ENCODE measurements at places on chromosomes 3 and 15.

DNA sequence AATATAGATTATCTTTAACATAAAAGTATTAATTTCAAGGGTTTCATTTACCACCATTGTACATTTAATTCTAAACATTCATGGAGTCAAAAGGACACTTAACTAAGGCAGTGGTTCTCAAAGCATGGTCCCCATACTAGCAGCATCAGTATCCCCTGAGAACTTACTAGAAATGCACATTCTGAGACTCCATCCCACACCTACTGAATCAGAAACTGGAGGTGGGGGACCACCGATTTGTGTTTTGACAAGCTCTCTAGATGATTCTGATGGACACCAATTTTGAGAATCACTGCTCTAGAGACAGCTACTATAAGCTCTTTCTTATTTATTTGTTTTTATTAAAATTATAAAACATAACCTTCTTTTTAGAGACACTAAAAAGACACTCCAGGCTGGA, 34.0 kb downstream of the SENP5 start:
- DNase-seq, result no peak

DNA sequence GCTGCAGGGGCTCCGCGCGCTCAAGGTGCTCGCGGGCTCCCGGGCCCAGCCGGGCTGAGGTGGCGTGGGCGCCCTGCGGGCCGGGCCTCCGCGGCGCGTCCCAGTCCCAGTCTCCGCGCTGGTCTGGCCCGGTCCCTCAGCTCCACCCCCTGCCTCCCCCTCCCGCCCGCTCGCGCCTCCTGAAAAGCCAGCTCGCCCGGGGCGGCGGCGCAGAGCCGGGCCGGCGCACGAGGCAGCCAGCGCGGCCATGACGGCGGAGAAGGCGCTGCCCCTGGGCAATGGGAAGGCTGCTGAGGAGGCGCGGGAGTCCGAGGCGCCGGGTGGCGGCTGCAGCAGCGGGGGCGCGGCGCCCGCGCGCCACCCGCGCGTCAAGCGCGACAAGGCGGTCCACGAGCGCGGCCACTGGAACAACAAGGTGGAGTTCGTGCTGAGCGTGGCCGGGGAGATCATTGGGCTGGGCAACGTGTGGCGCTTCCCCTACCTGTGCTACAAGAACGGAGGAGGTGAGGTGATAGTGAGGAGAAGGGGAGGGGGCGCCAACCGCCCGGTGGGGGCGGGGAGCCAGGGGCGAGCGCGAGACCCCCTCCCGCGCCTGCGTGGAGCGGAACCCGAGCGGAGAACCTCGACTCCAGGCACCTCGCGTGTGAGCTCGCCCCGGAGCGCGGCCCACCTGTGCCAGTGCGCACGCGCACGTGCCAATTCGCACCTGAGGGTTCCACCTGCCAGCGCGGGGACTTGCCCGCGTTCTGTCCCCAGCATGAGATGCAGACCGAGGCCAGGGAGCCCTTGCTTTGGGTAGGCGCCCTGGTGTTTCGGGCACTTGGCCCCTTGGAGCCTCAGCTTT, at the start of gene SLC6A11:
Gene SLC6A11 (plus strand): TSS at position 210 of the 844 bp plus-strand sequence. CDS start 38 bp downstream, at position 248.
- DNase-seq, result no peak

DNA sequence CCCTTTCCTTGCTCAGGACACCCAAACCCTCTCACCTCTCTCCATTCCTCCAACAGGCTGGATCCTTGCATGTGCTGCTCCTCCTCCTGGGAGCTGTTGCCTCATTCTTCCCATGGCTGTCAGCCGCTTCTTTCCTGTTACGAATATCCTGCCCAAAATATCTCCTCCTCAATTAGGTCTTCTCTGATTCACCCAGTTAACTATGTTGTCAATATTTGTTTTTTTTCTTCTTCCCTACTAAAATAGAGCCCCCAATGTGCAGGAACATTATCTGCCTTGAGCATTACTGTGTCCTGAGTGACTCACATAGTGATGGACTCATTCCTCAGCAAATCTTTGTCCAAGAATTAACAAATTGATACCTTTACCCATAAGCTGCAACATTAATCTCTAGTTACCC, 357.2 kb downstream of the CLSTN2 start:
- no peak for DNase-seq

GRCh38 chr3:61221759-61222362, 29.4 kb downstream of the FHIT start:
- no peak for DNase-seq

GRCh38 chr15:72916897-72917296, 133.3 kb upstream of the ADPGK start:
- no peak for DNase-seq

DNA sequence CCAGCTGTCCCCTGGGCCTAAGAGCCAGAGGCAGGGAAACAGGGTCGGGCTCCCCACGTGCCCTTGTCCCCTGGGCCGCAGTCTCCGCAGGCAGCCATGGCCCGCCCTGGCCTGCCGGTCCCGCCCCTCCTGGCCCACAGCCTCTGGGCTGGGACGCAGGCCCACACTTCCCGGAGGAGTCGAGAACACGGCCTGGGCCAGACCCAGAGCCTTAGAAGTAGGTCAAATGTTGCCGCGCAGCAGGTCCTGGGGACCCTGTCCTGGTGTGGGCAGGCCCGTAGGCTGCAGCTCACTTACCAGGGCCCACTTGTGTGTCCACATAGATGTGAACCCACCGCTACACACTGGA, 4.3 kb upstream of the MYL3 start:
- DNase-seq, result no peak

- no peak for DNase-seq
These were observed 11.6 kb downstream of the GORASP1 start for GRCh38 chr3:39095778-39096177.

- no peak for DNase-seq
These were observed 158.0 kb downstream of the FBLN2 start for GRCh38 chr3:13706886-13707285.

- DNase-seq, result no peak
These were observed 650.6 kb downstream of the ZPLD1 start for GRCh38 chr3:103085465-103085864.

DNA sequence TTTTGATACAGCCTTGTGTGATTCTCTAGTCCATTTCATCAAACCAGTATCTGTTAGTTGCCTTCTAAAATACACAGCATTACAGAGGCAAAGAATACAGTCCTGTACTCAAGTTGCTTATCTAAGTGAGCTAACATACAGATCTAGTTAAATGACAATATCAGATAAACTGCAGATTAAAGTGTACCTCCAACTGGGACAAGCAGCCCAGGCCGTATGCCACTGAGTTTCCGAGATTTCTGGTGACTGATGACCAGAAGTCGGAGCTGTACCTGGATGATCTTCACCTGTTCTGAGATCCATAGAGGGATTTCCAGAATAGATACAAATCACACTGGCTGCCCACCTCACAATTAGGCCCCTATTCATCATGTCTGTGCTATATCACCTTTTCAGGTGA, 6.3 kb upstream of the TRIM59 start:
- no peak for DNase-seq

GRCh38 chr3:58271901-58272501, 34.0 kb upstream of the RPP14 start:
- no peak for DNase-seq

DNA sequence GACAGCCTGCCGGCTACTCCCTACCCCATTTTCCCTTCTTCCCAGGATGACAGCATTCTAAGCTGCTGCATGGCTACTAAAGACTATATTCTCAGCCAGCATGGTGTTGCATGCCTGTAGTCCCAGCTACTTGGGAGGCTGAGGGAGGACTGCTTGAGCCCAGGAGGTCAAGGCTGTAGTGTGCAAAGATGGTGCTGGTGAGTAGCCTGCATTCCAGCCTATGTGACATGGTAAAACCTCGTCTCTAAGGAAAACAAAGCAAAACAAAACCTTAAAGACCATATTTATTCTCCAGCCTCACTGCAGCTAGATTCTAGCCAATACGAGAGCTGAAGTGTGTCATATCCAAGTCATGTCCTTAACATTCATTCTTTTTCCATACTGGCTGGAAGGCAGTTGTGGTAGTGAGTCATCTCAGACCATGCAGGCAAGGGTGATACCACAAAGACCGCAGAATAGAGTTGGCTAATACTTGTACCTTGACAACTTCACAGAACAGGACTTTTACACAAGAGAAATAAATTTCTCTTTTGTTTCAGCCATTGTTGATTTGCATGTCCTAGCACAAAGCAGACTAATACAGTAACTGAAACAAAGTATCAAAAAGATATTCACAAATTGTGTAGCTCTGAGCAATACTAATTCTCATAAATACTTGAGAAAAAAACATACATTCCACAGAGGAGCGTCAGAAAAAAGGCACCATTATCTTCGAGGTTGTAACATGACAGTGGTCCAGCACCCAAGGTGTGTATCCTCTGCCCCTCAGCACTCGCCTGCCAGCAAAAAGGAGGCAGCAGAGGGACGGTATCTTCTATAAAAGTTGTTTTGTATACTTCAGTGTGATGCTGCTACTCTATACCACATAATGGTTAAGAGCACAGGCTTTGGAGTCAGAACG, 14.8 kb downstream of the PBRM1 start:
- no peak for DNase-seq

GRCh38 chr3:127369356-127369935, 81.6 kb upstream of the PRR20G start:
- DNase-seq, result no peak

DNA sequence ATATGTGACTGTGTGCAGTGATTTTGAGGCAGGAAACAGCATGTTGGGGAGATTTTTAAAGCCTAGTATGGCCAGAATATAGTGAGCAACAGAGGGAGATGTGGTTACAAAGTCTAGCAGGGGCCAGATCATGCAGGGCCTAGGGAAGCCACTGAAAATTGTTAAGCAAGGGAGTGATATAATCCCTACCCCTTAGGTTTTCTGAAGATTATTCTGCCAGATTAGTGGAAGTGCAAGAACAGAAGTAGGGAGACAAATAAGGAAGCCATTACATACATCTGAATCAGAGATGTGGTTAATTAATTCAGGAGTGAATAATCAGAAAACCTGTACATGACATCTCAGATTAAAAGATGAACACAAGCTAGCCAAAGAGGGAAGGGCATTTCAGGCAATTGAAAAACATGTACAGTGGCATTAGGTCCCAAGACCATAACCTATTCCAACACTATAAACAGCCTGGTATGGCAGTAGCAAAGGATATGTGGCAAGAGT, 54.8 kb downstream of the MSL2 start:
- DNase-seq, result no peak

All from activated gamma-delta T cell (primary cell).